ENCODE measurements at places on chromosomes 1 and 21.

GRCh38 chr1:41588334-41588875, 103.9 kb upstream of the EDN2 start:
- no peak for DNase-seq

DNA sequence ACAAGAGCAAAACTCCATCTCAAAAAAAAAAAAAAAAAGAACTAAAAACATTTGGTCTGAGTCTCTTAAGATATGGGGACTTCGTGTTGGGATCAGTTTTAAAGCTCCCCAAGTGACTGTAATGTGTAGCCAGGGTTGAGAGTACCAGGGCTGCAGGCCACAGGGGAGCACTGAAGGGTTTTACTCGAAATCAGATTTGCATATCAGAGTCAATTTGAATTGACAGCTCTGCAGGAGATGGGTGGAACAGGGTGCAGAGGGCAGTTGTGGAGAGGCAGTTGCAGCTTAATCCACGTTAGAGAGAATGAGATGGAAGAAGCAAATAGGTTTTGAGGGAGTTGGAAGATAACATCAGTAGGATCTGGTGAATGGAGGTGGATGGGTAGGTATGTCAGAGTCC, 20.6 kb upstream of the ELOA start:
- peak; percentile 56 for DNase-seq

- no peak for DNase-seq
Observed at GRCh38 chr21:34018185-34018584, 55.2 kb upstream of the MRPS6 start.

DNA sequence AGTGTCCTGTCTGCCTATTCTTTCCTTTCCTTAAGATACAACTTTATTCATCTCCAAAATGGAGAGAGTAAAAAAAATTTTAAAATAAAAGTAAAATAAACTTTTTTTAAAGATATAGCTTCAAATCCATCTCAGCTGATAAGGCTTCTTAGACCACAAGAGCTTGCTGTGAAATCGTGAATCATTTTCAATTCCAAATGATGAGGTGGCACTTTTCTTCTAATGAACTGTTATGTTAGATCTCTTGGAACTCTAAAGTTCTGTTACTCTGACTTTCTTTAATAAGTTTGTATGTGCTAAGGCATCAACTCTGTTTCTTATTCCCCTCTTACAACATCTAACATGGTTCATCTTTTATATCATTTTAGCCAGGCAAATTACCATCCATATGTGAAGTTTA, 4.5 kb downstream of the SH3GLB1 start:
- DNase-seq, result no peak

DNA sequence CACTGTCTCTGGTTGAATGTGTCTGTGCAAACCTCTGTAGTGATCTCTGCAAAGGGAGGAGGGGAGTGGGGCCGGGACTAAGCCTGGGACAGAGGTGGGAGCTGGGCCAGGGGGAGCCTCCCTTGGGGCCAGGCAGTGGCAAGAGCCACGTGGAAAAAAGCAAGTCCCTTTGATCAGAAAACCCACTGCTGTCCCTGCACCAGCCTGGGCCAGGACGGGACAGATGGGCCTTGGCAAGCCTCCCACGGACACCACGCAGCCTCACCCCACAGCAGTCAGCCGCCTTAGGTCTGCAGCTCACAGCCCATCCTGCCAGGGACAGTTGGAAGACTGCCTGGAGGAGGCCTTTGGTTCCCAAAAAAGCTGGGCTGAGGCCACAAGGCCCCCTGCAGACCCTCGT, 11.7 kb upstream of the TRAPPC10 start:
- DNase-seq, result no peak

DNA sequence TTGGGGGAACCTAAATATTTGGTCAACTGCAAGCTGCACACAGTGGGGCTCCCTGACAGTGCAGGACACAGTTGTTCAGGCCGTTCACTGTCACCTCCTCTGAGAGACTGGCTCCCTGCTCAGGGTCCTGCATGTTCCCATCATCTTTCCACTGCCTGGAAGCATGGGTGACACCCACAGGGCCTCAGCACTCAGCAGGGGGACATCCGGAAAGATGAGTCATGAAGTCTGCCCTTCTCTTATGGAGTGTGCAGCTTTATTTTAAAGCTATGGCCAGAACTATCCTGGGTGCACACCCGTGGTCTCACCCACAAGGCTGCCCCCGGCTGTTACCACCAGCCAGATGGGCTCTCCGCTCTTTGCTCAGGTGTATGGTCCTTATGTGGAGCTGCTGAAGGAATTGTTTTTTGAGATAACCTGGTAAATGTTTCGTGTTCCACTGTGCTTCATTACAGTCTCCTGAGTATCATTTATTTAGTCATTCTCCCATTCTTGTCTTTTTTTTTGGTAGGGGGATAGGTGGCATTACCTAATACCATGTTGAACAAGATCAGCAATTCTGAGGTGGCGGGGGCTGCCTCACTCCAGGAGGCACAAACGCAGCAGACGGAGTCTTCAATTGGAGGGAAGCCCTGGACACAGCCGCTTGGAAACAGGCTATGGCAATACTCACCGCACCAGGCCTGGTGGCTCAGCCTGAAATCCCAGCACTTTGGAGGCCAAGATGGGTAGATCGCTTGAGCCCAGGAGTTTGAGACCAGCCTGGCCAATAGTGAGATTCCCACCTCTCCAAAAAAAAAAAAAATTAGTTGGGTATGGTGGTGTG, 14.3 kb downstream of the TRIM11 start:
- DNase-seq, result no peak

- DNase-seq, result no peak
Observed at GRCh38 chr1:215543806-215544205, 23.3 kb upstream of the KCTD3 start.

GRCh38 chr1:15963363-15963967, 12.4 kb downstream of the ZBTB17 start:
- no peak for DNase-seq

DNA sequence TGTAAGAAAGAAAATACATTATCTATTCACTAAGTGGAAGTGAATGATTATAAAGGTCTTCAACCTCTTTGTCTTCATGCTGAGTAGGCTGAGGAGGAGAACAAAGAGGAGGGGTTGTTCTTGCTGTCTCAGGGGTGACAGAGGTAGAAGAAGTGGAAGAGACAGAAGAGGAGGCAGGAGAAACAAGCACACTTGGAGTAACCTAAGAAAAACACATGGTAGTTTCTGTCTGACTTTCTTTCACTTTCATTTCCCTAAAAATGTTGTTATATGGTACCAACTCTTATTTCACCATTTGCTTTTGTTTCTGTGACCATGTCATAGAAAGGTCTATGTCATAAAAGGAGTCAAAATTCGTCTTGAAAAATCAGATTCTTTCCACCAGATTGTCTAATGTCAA, 696.6 kb upstream of the BRINP3 start:
- no peak for DNase-seq

DNA sequence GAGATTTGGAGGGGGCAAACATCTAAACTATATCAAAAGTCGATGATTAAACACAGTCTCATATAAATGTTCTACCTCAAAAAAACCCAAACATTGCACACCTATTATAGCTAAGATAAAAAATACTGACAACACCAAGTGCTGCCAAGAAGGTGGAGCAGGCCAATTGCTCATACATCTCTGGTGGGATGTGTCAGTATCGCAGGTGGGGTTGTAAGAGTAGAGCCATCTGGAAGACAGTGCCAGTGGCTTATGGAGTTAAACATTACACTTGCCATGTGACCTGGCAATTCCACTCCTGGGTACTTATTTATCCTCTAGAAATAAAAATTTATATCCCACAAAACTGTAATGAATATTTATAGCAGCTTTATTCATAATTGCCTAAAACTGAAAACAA, 213.4 kb downstream of the DISC1 start:
- no peak for DNase-seq

- no peak for DNase-seq
Observed at GRCh38 chr1:68339505-68339904, 107.2 kb upstream of the WLS start.

GRCh38 chr1:149962039-149962647, 25.5 kb upstream of the MTMR11 start:
- DNase-seq, result peak; percentile 58

GRCh38 chr1:63368131-63368530, 704 bp downstream of the ALG6 start:
- DNase-seq, result no peak

All from germinal center (tissue), 1 donor.